ENCODE measurements at places on chromosomes 7 and 10.

GRCh38 chr10:127132451-127132850 is 63.9 kb downstream of the INSYN2A start:
- DNase-seq = no peak

- no peak for DNase-seq
Measured at GRCh38 chr7:93941945-93942344, 20.4 kb downstream of the GNG11 start.

DNA sequence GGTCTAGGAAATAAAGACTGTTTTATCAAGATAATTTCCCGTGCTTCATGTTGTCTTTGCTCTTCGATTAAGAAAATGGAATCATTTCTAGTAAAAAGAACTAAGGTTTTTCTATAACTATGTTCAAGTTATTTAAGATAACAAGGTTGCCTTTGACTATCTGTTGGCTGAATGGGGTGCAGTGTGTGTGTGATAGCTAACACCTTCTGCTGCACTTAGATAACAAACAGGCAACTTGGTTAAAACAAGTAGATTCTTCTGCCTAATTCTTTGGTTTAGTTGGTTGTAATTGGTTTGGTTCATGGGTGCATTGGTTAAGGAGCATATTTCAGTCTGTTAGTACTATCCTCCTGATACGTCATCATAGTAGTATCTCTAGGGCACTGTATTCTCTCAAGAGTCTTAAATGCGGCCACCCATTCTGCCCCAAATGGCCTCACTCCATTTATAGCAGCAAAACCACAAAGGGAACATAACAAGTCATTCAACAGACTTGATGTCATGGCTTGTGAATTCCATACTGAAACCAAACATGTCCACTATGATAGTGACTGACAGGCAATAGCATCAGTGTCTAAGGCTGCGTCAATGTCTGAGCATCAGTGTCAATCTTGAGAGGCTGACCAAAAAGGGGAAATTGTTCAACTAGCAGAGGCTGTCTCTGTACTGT is 55.7 kb downstream of the CCDC3 start:
- peak; percentile 4 for DNase-seq

- peak; percentile 63 for DNase-seq
Measured at GRCh38 chr7:150586068-150586784, 19.0 kb downstream of the GIMAP4 start.

- DNase-seq = peak; percentile 72
Measured at GRCh38 chr10:27446091-27446918, 57.8 kb upstream of the RAB18 start.

DNA sequence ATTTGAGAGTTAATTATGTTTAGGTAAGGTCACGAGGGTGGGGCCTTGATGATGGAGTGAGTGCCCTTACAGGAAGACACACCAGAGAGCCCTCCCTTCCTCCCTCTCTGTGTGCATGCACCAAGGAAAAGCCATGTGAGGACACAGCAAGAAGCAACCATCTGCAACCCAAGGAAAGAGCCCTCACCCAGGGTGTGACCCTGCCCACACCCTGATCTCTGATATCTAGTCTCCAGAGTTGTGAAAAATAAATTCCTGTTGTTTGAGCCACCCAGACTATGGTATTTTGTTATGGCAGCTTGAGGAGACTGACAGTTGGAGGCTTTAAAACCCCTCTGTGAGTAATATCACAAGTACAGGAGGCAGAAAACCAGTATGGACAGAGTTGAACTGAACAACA is 15.0 kb upstream of the MCM10 start:
- DNase-seq = no peak

GRCh38 chr7:147813316-147813715 is 777.2 kb upstream of the C7orf33 start:
- DNase-seq = no peak

DNA sequence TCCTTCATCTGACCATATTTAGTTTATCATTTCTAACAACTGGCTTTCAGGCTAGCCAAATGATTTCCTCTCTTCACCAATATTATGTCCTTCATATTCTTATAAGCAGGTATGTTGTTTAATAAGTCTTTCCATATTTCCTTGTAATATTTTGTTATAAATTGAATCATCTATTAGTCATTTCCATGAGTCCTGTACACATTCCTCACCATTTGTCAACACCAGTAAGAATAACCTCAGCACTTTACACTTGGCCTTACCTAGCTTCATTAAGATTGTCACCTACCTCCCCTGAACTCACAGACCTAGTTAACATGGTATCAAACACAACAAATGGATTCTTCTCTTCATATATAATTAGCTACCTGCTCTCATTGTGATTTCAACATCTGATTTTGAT is 282.3 kb downstream of the SEMA3D start:
- DNase-seq = no peak

DNA sequence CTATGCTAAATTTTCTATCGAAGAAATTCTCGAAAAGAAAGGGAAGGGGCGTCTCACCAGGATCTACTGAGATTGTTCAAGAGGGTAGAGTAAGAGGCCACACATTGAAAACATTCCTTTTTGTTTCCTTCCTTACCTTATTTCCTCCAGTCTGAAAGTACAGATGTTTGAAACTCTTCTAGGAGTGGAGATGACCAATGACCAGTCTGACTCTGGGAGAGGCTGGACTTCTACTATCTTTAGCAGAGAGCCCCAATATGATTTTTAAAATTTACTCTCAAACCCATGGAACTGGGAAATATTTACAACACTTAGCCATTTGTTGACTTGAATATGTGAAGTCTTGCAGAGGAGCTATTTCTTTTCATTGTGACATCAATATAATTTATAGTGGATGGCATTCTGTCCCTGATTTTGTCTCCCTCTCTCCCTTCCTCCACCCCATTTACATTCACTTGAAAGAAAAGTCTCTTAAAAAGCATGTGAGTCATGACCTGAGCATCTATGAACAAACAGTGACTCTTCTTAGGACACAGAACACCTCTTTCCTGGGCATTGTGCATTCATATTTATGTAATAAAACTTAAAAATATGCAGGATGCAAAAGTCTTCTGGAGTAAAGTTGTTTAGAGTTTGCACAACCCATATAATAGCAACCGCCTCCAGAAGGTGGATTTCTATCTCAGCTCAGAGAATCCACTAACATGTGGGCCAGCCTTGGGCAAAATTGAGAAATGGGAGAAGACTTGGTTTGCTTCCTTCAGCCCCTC is 31.2 kb upstream of the BMPER start:
- DNase-seq = no peak

- no peak for DNase-seq
Measured at GRCh38 chr10:76632767-76633051, 1004.9 kb downstream of the KCNMA1 start.

GRCh38 chr10:114553436-114553835 is 104.6 kb downstream of the ABLIM1 start:
- DNase-seq = no peak

GRCh38 chr10:12934777-12935176 is 66.7 kb downstream of the CCDC3 start:
- DNase-seq = no peak

DNA sequence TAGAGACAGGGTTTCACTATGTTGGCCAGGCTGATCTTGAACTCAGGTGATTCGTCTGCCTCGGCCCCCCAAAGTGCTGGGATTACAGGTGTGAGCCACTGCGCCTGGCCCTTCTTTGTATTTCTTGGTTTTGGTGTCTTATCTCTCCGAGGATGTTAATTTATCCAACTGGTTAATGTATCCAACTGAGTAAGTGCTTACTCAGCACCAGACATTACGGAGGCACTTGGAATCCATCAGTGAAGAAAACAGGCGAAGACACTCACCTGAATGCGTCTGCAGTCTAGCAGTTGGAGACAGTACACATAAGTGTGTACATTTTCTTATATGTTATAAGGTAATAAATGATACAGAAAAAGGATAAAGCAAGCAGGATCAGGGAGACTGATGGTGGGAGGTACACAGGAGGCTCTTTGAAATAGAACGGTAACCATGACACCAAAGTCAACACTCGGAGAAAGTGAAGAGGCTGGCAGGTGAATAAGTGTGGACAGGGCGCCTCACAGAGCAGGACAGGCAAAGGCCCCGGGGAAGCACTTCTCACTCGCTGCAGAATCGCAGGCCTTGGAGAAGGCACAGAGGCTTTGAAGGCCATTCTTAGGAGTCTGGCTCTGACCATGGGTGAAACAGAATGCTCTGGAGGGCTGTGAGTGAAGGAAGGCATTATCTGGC is 73.1 kb downstream of the LANCL2 start:
- DNase-seq = no peak

GRCh38 chr10:45419676-45420025 is 45.6 kb downstream of the ALOX5 start:
- no peak for DNase-seq

GRCh38 chr7:105199386-105199785 is 185.4 kb downstream of the KMT2E start:
- DNase-seq = no peak

- peak; percentile 57 for DNase-seq
Measured at GRCh38 chr7:92246360-92247101, 757 bp downstream of the ANKIB1 start.

- DNase-seq = no peak
Measured at GRCh38 chr7:102832674-102833073, 80.1 kb upstream of the LRRC17 start.

- no peak for DNase-seq
Measured at GRCh38 chr10:119378737-119379067, 163.8 kb downstream of the RGS10 start.

- no peak for DNase-seq
Measured at GRCh38 chr7:100694098-100694745, at the start of gene GIGYF1. Gene GIGYF1, minus strand, starts transcription at chr7:100694250. Its CDS starts 6,012 bp downstream, at chr7:100688238.

GRCh38 chr10:89664203-89664602 is 19.2 kb upstream of the PANK1 start:
- DNase-seq = no peak

GRCh38 chr7:4814433-4814832 is 39.0 kb downstream of the AP5Z1 start:
- no peak for DNase-seq

DNA sequence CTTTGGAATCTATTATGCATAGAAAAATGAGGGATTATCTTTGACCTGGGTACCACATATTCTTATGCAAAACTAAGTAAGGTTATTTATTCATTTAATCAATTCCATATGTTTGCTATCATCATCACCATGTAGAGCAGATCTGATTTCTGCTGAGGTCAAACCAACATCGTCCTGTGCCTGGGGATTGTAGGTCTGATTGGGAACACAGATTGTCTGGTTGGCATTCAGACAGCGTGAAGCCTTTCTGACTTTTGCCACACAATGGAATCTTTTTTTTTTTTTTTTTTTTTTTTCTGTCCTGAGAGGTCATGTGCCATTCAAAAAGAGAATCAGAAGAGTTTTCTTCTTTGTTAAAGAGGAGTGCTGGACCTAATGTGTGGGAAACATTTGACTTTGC is 142.9 kb downstream of the RAB11FIP2 start:
- DNase-seq = no peak

DNA sequence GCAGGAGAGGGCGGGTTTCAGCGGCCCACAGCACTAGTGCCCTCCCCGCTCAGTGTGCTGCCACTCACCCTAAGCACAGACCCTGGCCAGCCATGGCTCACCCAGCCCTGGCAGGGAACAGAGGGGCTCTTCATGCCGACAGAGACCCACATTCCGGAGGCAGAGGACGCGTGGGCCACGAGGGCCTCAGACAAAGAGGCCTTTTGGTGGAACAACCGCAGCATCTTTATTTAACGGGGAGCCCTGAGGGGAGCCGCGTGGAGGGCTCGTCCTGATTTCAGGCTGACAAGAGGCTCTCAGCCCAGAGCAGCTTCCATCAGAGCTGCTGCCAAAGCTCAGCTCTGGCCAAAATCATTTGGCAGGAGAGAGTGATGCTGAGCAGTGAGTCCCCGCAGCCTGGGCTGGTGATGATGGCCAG is 127.8 kb downstream of the SH3PXD2A start:
- no peak for DNase-seq

GRCh38 chr10:97647556-97647955 is 7.1 kb downstream of the PI4K2A start:
- DNase-seq = no peak

- no peak for DNase-seq
Measured at GRCh38 chr10:13439313-13440184, 89.3 kb downstream of the BEND7 start.

DNA sequence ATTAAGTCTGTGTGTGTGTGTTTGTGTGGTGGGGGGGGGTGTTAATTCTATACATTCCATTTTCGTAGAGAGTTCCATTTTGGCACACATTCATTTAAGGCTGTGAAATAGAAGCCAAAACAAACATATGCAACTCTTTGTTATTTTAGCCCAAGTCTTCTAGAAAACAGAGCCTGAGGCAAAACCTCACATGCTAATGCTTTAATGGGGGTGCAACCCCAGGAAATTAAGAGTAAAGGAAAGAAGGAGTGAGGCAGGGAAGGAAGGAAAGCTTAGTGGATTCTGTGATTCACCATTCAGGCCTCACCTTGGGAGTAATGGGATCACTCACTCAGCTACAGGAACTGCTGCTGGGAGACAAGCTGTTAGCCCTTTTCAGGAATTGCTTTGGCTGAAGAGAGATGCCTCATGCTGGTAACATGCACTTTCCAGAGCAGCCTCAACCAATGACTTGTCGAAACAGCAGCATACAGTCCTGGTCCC is 73.0 kb upstream of the CTTNBP2 start:
- no peak for DNase-seq

DNA sequence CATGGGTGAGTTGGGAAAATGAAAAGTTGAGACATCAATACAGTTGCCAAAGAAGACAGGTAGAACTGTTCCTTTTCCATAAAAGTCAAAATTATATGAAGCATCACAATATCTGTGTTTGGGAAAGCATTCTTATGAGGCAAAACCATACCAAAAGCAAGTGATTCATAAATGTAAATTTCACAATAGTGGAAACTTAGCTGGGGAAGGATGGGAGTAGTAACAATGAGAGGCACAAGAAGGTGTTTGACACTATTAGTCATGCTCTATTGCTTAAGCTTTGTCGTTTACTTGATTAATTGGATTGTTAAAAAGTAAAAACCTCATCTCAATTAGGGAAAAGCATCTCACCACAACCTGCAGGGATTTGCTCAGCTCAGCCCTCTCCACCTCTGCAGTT is 240.2 kb downstream of the C7orf25 start:
- DNase-seq = no peak

DNA sequence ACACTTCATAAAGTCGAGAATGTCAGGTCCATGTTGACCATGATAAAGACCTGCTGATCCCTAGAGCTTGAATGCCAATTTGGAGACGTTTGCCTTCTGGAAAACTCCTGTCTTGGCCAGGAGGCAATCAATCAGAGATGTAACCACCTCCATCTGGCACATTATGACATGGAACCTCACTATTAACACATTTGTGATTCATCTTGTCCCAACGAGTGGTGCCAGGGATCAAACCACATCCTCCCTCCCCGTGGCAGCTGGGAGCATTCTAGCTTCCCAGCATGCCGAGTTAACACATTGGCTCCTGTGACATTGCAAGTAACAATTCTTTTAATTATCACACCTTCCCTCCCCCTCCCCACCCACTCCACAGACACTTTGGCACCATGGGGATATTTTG is 84.0 kb upstream of the PPP1R17 start:
- DNase-seq = no peak

- peak; percentile 43 for DNase-seq
Measured at GRCh38 chr7:121366852-121367431, 29.2 kb downstream of the FAM3C start.
